Uterus (tissue), 4 donors: ENCODE measurements at places on chromosomes 2 and 18. TPM values are rescaled to one million over a fixed set of nuclear protein-coding genes. Genes with fewer than 3 reads are reported as not detected.

DNA sequence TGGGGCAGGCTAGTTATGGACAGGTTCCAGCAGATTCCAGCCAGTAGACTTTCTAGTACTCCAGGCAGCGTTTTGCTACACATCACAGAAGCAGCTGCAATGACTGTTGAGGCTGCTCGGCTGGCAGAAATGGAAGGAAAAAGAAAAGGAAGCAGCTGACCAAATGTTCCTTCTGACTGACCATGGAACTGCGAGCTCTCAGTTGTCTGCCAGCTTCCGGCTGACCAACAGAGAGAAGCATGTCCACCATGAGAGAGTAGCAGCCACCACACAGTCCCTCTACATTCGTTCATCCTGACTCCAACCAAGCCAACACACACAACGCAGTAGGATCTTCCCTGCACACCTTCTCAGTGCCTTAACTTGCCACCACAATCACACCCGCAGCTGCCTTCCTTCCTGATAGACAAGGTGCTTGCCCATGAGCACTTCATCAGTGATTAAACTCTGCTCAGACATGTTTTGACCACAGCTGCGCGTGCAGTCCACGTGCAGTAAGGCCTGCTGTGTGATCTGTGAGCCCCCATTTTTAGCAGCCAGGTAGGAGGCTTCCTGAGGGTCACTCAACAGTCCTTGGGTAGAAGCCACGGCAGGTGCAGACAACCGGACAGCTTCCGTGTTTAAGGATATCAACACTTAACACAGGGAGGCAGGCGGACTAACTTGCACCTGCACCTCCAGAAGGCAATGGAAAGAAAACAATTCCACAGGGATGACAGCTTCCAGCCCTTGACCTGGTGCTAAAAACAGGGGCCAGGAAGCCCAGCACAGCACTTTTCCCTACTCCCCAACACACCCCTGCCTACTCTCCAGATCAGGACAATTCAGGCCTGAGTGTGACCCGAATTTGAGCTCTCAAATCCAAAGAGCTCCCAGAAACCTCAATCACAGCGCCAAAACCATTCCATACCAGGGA, 996 bp downstream of the TGFBRAP1 start:
- DNase-seq: no peak

DNA sequence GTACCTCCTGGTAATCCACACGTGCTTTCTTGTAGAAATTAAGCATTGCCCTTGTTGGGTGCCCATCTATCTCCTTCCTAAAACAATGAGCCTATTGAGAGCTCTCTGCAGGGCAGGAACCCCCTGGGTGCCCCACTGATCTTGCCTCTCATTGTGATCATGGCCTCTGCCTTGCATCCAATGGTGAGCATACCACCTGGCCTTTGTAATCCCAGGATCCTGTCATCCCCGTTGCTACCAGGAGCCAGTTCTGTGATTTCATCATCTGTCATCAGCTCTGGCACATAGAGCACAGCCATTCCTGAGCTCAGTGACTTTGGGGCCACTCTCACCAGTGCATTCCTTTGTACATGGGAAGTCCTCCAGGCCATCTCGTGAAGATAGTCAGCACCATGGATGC, 381.0 kb upstream of the ID2 start:
- no peak for DNase-seq

GRCh38 chr2:17606851-17607250, 66.4 kb downstream of the VSNL1 start:
- no peak for DNase-seq

DNA sequence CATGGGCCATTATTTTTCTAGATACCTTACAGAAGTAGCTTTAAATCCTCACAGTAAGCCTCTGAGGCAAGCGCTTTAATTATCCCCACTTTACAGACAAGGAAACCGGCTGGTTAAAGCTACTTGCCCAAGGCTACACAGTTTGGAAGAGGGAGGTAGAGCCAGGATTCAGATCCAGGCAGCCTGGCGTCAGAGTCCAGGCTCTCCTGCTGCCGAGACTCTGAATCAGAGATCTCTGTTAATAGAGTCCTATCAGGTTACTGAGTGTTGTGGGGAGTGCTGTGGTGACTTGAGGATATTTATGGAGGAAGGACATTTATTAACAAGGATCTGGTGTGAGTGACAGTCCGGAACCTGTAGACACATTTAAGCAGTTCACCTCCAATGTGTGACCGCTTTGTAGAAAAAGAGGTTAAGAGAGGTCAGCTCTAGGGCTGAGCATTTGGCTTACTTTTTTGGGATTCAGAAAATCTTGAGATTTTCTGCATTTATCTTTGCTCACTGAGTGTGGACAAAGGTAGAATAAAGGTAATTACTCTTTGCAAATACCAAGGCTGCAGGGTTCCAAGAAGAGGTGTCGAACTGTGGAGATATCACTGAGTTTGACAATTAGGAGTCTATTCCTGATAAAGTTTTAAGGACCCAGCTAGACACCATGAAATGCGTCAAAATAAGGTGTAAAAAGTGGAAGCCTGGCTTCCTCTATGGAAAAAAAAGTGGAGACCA, 1.6 kb upstream of the CEP192 start:
- no peak for DNase-seq

- no peak for DNase-seq
Measured at GRCh38 chr2:9137379-9138150, 69.0 kb upstream of the ASAP2 start.

DNA sequence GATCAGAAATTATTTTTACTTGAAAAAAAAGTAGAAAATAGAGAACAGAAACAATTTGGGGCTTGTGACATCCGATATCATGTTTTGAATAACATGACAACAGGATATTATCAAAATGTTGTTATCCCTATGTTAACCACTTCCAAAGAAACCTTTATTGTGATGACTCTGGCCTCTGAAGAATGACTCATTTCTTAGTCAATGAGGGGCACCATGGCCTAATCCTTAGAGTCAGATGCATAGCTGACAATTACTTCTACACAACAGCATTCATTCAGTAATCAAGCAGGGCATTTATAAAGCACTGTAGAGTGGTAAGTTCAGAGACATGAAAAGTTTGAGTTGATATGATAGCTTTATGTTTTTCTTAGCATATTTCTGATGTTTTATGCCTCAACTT, 703.0 kb downstream of the RNF144A start:
- no peak for DNase-seq

- DNase-seq: no peak
Measured at GRCh38 chr2:84931384-84931821, 25.9 kb downstream of the TMSB10 start.

- no peak for DNase-seq
Measured at GRCh38 chr2:70979180-70979488, 704 bp downstream of the ANKRD53 start.

GRCh38 chr2:36889795-36890194, 76.5 kb downstream of the STRN start:
- DNase-seq: no peak

DNA sequence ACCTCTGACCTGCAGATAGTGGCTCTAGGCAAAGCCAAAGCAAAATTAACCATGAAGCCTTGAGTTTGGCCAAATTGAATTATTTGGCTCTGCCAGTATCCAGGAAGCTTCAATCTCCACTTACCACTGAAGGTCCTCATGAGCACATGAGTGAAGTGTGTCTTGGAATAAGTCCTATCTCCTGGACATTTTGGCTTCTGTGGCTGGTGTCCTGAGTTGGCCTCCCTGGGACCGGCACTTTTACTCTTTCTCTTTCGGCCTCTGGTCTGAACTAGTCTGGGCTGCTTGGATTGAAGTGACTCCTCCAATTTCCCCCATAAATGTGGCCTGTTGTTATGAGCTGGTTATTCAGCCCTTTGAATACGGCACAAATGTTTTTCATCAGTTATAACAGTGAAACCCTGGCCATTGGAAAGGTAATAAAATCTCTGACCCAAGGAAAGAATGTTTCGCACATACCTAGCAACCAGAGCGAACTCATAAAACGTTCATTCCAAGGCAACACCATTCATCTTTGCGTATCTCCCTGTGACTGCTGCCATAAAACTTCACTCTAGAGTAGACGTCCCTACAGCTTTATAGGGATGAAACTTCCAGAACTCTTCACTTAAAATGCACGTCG, 216.4 kb downstream of the LPIN1 start:
- DNase-seq: peak; percentile 28

DNA sequence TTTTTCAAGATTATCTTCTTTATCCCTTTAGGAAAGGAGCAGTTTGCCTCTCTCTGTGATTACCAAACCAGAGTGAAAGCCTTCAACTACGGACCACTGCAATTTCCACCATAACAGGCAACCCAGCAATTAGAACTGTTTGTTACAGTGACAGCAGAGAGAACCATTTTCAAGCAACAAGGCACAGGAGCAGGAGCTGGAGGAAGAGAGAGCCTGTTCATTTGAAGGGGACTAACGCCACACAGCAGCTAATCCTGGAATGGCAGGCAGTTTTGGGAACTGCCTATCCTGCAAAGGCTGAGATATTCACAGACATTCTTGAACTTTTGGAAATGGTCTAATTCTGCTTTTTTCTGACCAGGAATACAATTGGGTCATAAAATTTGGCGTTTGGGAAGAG, 1541.9 kb upstream of the PIK3C3 start:
- no peak for DNase-seq

GRCh38 chr18:70293166-70293565, 4.3 kb downstream of the SOCS6 start:
- DNase-seq: no peak

DNA sequence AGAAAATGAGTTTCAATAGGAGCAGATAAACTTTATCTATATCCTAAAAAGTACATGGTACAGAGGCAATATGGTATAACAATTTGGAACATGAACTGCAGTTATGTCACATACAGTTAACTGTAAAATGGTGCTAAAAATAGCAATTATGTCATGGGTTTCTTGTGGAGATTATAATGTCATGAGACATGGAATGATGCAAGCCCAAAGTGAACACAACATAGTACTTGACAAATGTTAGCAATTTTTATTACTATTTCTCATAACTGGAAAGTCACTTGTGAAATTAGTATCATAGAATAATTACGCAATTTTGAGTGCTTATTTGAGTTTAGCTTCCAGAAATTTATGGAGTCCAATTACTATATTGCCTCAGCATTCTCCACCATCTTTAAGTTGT, 1263.4 kb downstream of the DSC3 start:
- no peak for DNase-seq

DNA sequence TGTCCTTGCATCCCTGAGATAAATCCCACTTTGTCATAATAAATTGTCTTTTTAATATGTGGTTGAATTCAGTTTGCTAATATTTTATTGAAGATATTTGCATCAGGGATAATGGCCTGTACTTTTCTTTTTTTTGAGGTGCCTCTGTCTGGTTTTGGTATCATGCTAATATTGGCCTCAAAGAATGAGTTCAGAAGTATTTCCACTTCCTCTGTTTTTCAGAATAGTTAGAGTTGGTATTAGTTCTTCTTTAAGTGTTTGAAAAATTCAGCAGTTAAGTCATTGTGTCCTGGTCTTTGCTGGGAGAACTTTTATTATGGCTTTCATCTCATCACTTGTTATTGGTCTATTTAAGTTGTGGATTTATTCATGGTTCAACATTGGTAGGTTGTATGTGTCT, 464.1 kb upstream of the CRIM1 start:
- DNase-seq: no peak

DNA sequence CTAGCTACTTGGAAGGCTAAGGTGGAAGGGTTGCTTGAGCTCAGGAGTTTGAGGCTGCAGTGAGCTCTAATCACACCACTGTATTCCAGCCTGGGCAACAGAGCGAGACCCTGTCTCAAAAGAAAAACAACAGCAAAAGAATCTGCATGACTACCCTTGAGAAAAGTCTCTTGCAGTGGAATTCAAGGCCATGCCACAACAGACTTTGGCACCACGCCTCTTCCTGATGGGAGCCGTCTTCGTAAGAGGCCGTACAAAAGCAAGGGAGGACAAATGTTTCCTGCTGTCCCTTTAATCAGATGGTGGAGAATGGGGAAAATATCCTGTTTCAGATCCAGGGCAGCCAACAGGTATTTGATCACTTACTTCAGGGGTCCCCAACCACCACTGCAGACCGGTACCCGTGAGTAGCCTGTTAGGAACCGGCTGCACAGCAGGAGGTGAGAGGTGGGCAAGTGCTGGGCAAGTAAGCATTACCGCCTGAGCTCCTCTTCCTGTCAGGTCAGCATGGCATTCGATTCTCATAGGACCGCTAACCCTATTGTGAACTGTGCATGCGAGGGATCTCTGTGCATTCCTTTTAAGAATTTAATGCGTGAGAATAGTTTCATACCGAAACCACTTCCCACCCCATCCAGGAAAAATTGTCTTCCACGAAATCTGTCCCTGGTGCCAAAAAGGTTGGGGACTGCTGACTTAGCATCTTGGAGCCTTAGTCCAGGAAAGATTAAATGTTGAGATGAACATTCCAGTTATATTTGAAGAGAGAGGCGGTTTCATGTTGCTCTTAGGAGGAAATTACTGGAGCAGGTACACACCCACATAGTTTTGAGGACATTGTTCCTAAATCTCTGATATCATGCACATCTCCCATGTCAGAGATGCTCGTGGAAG, 94.4 kb upstream of the XPO1 start:
- no peak for DNase-seq

DNA sequence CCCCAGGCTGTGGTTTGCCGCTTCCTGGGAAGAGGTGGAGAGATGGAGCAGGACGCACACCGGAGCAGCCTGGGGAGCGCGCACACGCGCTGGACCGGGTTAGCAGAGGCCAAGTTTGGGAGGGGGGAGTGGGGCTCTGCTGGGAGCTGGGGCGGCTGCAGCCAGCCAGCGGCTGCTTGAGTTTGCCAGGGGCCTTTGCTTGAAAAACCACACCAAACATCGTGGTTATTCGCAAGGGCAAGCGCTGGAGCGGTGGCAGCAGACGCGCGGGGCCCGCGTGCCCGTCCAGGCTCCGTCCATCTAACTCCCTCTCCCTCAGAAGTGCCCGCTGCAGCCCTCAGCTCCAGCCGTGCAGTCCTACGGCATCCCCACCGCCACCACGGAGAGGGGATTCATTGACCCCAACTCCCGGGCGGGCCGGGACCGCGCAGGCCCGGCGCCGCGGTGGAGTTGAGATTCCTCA, 4.6 kb downstream of the PTGR3 start:
- no peak for DNase-seq

GRCh38 chr2:20680744-20681375, 13.9 kb downstream of the GDF7 start:
- DNase-seq: no peak

DNA sequence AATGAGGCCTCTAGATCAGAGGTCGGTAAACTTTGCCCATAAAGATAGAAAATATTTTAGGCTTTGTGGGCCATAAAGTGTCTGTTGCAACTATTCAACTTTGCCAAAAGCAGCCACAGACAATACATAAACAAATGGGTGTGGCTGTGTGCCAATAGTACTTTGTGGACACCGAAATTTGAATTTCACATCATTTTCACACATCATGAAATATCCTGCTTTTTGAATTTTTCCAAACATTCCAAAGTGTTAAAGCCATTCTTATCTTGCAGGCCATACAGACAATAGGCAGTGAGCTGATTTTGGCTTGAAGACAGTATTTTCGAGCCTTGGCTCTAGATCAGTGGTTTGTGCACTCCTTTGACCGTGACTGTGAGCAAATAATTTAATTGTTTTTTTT, 51.1 kb upstream of the EPC2 start:
- no peak for DNase-seq

GRCh38 chr2:152380261-152381055, 45.5 kb downstream of the FMNL2 start:
- DNase-seq: no peak

- DNase-seq: no peak
Measured at GRCh38 chr2:224716921-224717320, 756 bp upstream of the CCDC195 start.

Gene ZSWIM2
- total RNA-seq: not detected

Gene XDH
- 0.35 TPM for total RNA-seq

Gene ORC2
- 10.2 TPM for total RNA-seq

Gene MYO3B
- total RNA-seq: 9.1 TPM

Gene IL1RN
- total RNA-seq: not detected

Gene ELOA2
- total RNA-seq: not detected

Gene FBXO15
- not detected for total RNA-seq
